Stimulated activated CD8-positive, alpha-beta memory T cell treated with anti-CD3 and anti-CD28 coated beads, Interleukin-2, amount 100 ng/mL, for 1 hour (primary cell): ENCODE measurements at places on chromosomes 1 and 21.

DNA sequence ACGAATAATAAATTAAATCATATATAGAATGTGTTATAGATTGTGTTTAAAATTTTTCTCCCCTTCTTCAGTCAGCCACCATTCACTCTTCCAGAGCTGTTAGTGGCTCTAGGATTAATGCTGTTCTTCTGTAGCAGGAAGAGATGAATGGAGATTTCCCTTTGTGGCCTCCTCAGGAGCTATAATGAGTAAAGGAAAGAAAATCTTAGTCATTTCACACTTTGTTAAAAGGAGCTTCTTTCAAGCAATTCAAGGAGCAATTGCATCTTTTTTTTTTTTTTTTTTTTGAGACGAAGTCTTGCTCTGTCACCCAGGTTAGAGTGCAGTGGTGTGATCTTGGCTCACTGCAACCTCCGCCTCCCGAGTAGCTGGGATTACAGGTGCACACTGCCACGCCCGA is 23.7 kb upstream of the TMCO2 start:
- no peak for DNase-seq

DNA sequence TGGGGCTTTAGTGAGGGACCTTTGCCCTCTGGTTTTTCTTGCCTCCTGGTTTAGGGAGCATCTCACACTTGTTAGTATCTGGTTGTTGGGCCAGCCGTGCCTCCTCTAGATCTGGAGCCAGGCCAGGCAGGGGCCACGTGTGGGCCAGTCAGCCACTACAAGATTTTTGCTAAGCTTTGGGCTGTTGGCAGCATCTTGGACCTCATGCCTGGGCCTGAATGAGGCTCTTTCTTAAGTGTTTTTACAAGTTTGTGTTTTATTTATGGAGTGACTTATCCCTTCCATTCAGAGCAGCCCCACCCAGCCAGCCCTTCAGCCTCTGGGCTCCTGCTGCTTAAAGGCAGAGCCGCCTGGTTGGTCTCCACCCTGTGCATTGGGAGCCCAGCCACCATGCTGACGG is 1.6 kb upstream of the SH3BGRL3 start:
- DNase-seq = no peak

DNA sequence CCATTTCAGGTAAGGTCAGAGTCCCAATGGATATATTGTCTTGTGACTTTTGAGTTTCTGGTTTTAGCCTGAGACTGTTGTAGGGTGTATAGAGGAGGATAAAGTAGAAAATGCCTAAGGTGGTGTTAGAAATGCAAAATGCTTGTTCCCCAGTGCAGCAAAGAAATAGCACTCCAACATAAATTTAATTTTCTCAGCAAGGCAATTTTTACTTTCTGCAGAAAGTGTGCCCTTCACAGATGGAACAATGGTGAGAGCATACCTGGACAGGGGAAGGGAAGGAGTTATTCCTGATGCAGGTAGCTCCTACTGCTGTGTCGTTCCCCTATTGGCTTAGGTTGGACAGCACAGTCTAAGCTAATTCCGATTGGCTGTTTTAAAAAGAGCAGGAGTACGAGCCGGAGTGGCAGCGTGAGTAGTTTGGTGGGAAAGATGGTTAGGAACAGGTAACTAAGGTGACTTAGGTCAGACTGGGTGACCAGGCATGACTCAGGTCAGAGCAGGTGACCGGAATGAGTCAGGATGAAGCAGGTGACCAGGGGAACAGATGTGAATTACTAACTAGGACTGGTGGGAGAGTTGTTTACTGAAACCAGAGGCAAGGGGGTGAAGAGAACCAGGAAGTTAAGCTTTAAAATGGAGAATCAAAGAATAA is 21.5 kb downstream of the SPATA45 start:
- DNase-seq = no peak

DNA sequence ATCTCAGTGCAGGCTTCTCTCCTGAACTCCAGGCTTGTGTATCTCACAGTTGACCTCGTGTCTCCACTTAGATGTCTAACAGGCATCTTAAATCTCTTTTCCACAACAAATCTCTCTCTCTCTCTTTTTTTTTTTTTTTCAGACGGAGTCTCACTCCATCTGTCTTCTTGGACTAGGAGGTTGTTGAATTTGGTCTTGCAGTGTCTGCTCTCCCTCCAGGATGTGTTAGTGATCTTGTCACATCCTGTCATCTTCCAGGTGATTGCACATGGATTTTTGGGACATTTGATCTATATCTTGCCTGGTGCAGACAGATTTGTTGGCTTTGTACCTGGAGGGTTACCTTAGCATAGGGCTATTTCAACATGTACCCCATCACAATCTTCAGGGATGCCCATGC is 26.5 kb upstream of the KCNA10 start:
- DNase-seq = no peak

DNA sequence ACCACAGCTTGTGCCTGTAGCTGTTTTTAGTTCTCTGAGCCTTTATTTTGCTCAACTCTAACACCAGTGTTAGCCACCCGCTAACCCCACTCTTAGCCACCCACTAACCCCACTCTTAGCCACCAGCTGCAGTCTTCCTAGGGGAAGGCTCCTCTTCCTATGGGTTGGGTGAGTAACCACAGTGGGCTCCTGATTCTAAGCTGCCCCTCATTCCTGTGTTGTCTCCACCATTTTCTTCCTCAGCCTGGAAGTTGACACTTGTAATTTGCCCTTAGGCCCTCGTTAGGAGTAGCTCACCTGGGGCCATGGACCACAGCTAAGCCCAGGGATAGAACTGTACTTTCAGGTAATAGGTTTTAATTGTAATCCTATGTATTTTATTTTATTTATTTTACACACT is 782.9 kb upstream of the TPTE start:
- no peak for DNase-seq

- no peak for DNase-seq
Observed at GRCh38 chr1:76292418-76293184, 218.1 kb downstream of the ST6GALNAC3 start.

GRCh38 chr1:1059494-1060280 is 14.4 kb downstream of the RNF223 start:
- peak; percentile 89 for DNase-seq

DNA sequence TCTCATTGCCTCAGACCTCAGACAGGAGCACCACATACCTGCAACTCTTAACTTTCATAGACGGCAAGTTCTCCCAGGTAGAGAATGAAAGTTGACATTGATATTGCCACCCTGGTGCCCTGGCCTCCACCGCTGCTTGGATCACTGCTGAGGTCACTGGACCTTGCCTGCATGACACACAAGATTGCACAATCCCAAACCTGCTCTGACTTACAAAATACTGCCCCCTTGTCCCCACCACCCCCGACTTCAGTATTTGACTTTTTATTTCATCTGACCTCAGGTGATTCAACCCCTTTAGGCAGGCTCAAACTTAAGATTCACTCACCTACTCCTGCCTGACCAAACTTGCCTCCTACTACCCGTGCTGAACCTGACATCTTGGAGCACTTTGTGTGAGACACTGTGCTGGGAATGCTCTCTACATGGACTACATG is 43.1 kb upstream of the S1PR1 start:
- no peak for DNase-seq

DNA sequence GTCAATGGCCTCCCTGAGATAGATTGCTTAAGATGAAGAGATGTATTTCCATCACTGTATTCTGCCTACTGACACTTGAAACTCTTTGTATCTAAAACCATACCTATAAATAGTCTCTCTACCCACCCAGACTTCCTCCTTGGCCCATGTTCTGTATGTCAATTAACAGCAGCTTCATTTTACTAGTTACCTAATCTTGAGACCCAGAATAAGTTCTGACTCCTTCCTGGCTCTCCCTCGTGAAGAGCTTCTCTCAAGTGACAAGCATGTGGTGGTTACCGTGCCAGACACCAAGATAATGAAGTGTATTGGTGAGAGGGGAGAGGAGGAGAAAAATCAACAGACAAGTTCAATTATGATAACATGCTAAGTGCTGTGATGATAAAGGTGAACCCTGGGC is 128.8 kb upstream of the RAVER2 start:
- DNase-seq = no peak

GRCh38 chr21:32698971-32699693 is 28.7 kb downstream of the SYNJ1 start:
- no peak for DNase-seq

- DNase-seq = no peak
Observed at GRCh38 chr1:192545896-192546521, 29.6 kb upstream of the RGS1 start.

DNA sequence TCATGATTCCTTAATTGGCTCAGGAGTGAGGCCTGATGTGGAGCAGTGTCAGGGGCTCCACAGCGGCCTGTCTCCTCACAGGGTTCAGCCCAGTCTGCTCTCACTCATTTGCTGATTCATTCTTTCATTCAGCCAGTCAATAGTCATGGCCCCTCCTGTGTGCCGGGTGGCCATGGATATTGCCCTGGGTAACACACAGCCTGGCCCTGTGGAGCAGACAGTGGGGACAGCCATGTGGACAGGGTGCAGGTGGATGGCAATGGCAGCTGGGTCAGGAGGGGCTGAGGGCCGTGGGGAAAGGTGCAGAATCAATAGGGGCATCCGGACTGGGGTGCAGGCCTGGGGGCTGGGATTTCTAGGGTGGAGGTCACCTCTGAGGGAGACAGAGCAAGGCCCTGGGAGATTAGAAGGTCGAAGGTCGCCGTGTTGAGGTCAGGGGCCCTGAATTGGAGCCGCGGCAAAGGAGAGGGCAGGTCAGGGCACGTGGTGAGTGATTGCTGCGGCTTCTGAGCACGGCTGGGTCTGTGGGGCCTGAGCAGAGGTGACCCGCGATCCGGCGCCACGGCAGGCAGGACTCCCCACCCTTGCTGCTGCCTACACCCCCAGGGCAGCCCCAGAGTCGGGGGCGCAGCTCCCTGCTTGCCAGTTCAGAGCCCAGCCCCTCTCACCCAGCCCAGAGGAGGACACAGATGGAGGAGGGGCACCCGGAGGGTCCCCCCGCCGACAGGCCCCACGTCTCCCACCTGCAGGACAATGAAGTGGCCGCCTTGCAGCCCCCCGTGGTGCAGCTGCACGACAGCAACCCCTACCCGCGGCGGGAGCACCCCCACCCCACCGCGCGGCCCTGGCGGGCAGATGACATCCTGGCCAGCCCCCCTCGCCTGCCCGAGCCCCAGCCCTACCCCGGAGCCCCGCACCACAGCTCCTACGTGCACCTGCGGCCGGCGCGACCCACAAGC is 33.4 kb downstream of the SLC19A1 start:
- no peak for DNase-seq

GRCh38 chr1:33971018-33971710 is 107.3 kb downstream of the HMGB4 start:
- no peak for DNase-seq

DNA sequence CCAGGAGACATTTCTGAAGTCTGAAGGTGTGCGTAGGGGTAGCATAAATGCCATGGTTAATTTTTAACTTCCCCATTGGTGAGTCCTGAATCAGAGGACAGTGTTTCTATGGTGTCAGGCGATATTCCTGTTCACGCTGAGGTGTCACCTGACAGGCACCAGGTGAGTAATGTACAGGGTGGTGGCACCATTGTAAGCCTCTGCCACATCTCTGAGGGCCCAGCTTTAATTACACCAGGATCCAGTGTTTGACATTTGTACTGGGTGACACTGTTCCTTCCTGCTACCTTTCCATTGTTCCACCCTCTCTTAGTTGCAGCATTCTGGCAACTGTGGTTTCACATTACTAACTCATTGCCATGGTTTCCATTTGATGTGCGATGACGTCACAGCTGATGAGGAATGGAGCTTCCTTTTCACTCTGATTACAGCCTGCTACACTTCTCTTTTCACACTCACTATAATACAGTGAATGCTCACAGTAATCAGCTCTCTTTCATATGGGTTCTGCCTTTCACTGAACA is 40.6 kb upstream of the MARK1 start:
- no peak for DNase-seq

DNA sequence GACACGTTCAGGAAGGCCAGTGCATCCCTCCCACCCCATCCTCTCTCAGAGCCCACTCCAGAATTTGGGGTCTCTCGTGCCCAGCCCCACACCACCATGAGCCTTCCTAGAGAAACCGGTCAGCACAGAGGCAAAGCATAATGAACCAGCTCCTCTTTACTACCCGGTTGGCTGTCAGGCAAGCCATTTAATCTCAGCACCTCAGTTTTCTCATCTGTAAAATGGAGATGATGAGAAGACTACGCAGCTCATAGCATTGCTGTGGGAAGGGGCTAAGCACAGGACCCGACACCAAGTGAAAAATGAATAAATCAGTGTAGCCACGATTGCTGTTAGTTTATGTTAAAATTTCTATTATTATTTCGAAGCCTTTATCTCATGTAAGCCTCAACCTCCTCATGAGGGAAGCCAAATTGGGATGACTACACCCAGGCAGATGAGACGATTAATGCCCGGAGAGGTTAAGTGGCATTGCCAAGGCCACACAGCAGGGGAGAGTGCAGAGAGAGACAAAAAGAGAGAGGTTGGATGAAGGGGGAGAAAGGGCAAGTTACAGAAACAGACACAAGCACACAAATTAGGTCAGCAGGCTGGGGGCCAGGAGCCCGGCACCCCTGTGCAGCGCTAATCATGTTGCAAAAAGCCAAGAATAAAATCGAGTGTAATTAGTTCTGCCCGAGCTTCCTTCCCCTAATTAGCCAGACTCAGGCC is 25.7 kb downstream of the SDC3 start:
- no peak for DNase-seq

DNA sequence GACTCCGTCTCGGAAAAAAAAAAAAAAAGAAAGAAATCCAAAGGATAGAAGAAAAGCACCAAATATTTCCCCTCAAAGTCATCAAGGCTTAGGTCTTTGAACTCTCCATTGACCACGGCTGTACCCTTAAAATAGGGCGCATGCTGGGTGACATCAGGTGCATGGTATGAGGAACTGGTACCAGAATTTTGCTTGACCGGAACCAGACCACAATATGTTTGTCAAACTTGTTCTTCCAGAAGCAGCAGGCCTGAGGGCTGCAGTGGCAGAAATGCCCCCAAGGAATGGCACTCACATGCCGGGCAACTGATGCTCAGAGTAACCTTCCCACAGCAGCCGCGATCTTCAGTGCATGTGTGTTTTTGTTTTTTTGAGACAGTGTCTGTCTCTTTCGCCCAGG is 21.0 kb downstream of the RCC1 start:
- no peak for DNase-seq

GRCh38 chr21:36849461-36850105 is 116.9 kb downstream of the HLCS start:
- no peak for DNase-seq

GRCh38 chr1:171807556-171807955 is 26.1 kb downstream of the METTL13 start:
- no peak for DNase-seq

- no peak for DNase-seq
Observed at GRCh38 chr1:22317231-22317919, 134.3 kb upstream of the ZBTB40 start.

GRCh38 chr1:111463029-111463683 is 10.6 kb upstream of the C1orf162 start:
- no peak for DNase-seq

DNA sequence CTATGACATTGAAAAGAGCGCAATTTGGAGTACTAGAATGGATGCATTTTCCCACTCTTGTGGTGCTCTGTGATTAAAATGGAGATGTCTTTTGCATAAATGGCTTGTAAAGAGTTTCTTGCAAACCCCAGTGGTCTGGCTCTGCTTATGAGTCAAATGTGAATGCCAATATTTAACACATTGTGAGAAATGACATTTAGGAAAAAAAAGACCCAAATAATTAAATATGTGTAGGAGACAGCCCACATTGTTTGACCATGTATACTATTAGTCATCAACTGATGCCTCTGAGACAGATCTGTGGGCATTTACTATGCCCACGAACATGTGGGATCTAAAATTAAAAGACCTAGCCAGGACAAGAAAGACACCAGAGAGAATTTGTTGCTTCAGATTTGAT is 22.2 kb upstream of the RUNX1 start:
- no peak for DNase-seq

GRCh38 chr1:74083128-74083527 is 114.8 kb downstream of the LRRIQ3 start:
- no peak for DNase-seq

- DNase-seq = no peak
Observed at GRCh38 chr1:87123610-87124009, 205.1 kb upstream of the LMO4 start.
